ENCODE measurements at places on chromosomes 3 and 15.

DNA sequence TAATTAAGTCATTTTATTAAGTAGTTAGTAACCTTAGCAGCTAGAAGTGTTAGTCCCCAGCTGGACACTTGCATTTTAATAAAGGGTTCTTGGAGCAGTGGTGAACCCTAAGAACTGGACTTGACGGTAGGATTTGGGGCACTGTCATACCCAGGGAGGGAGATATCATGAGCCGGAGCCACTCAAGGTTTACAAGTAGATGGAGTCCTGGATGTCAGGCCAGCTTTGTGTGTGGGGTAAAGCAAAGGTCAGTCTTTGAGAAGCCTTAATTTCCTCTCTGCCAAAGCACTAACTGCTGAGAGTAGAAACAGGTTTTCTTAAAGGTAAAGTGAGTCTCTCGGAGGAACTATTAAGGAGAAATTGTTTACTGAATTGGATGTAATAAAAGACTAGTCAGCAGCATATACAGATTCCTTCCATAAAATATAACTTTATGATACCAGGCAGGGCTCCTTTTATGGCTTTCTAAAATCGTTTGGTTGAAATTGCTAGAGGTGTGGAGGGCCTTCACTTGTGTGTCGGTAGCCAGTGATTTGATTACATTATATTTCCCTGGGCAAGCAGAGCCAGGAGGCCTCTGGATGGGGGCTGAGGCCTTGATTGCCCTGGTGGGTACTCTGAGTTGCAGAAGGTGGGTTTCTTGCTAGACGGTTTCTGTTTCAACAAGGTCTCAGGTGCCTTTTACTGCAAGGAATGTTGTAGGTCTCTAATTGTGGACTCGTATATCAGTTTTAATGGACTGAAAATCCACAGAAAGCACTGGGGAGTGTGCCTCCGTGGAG lies 23.1 kb downstream of the SQOR start:
- DNase-seq = no peak

DNA sequence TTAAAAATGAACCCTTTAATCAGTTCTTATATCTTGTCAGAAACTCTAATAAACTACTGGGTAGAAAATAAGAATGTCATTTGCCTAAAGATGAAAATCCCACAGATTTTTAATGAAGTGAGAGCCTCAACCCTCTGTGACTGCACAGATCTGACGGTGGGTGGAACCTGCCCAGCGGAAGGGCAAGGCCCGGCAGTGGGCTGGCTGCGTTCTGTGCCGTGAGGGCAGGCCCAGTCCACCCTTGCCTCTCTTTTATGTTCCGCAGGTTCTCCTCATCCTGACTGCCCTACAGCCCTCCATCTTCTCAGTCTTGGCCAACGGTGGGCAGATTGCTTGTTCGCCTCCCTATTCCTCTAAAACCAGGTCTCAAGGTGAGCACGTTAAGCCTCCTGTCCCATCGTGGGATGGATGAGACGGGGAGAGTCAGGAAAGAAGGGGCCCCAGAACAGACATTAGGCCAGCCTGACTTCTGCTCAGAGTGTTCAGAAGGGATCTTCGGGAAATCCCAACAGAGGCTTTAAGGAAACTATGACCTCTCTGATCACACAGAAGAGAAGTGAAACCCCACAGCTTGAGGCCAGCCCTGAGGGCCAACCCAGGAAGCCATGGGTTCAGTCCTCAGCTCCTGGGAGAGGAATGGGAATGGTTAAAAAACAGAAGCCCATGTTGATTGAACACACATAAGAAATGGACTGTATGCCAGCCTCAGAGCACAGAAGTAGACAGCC lies 16.0 kb downstream of the SLC51A start:
- DNase-seq = no peak

GRCh38 chr3:40118091-40118490 lies 191.4 kb upstream of the EIF1B start:
- peak; percentile 27 for DNase-seq

- no peak for DNase-seq
These were observed 7.9 kb downstream of the DUOX1 start for GRCh38 chr15:45137703-45138102.

DNA sequence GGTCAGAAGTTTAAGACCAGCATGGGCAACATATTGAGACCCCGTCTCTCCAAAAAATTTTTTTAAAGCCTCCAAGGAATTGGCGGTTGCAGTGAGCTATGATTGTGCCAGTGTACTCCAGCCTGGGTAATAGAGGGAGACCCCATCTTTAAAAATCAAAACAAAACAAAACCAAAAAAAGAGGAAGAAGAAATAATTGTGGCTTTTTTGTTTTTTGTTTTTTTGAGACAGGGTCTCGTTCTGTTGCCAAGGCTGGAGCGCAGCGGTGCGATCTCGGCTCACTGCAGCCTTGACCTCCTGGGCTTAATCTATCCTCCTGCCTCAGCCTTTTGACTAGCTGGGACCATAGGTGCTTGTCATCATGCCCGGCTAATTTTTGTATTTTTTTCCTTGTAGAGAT lies 4.5 kb upstream of the SLC30A4 start:
- no peak for DNase-seq

DNA sequence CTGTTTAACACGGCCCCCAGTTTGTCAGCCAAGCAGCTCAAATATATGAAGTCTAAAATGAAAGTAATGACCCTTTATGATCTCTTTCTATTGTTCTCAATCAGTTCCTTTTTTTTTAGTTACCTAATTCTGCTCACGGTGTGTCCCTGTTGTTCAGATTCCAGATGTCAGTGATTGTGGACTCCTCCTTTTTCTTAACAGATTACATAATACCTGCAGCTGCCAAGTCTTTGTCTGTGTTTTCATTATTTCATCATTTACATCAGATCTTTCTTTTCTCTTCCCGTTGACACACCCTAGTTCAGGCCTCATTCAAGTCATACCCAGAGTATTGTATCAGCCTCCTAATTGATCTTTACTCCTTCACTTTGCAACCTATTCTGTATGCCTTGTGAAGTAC lies 56.1 kb upstream of the SKIL start:
- peak; percentile 60 for DNase-seq

DNA sequence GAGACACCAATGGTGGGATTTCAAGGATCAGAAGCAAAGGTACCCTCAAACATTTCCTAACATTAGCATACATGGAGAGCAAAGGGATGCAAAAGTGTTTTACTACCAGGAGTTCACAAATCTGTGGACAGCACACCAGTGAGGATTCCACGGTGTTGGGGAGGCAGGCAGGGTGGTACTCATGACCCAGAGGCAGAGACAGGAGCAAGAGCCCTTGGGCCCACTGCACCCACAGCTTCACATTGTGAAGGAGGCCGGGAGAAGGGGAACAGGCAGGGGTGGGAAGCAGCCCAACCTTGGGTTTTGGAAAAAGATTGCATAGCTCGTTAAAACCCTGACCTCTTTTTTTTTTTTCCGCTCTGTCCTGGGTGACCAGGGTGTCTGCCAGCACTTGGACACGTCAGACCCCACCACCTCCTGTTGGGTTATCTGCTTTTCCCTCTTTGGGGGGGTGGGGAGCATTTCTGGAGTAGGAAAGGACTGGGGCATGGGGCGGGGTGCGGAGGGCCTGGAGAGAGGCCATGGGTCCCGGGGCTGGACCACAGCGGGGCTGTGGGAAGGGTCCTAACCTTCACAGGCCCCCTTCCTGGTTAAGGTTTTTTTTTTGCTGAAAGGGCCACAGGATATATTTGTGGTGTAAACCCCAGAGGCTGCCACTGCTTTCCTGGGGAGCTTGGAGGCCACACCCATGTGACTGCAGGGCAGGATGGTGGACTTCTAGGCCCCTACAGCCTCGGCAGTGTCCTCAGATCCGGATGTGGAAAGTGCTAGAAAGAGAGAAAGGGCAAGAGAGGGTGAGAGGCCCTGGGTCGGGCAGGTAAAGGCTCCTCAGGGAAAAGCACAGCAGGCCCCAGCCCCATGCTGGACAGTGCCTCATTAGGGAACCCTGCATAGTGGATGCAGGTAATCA lies 12.5 kb downstream of the SH2D7 start:
- no peak for DNase-seq

Data from fibroblast of upper back skin (primary cell).